ENCODE measurements at places on chromosomes 11 and 22. TPM values are rescaled to one million over a fixed set of nuclear protein-coding genes. Genes with fewer than 3 reads are reported as not detected.

The SNX32 gene
- not detected for total RNA-seq

GRCh38 chr22:23107487-23108248 lies 34.1 kb downstream of the RSPH14 start:
- DNase-seq = no peak

The FADS2 gene
- 222 TPM for total RNA-seq

DNA sequence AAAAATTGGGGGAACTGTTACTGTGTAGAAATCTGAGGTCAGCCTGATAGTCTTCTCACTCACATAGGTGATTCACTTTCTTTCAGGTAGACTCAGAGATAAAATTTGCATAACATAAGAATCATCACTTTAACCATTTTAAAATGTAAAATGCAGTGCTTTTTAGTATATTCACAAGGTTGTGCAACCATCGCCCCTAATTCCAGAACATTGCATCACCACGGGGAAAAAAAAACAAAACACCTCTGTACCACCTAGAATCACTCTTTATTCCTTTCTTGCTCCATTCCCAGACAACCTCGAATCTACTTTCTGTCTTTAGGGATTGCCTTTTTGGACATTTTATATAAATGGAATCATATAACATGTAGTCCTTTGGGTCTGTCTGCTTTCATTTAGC lies 20.9 kb downstream of the CHEK1 start:
- DNase-seq = no peak

The OR52E8 gene
- not detected for total RNA-seq

The LSP1 gene
- total RNA-seq = 0.20 TPM
